ENCODE measurements at places on chromosomes 6 and 20. TPM values are rescaled to one million over a fixed set of nuclear protein-coding genes. Genes with fewer than 3 reads are reported as not detected.
A peak's percentile ranks its signal among the peaks of the same experiment; 100 is the strongest.

GSTA5 gene
- not detected for polyA plus RNA-seq

C20orf144 gene
- polyA plus RNA-seq: 0.25 TPM

WFDC13 gene
- 0.07 TPM for polyA plus RNA-seq

CRISP3 gene
- 0.17 TPM for polyA plus RNA-seq

OR12D2 gene
- not detected for polyA plus RNA-seq

PRSS35 gene
- polyA plus RNA-seq: 38.7 TPM

ACOT13 gene
- 30.8 TPM for polyA plus RNA-seq

SCGN gene
- polyA plus RNA-seq: 0.34 TPM

DNA sequence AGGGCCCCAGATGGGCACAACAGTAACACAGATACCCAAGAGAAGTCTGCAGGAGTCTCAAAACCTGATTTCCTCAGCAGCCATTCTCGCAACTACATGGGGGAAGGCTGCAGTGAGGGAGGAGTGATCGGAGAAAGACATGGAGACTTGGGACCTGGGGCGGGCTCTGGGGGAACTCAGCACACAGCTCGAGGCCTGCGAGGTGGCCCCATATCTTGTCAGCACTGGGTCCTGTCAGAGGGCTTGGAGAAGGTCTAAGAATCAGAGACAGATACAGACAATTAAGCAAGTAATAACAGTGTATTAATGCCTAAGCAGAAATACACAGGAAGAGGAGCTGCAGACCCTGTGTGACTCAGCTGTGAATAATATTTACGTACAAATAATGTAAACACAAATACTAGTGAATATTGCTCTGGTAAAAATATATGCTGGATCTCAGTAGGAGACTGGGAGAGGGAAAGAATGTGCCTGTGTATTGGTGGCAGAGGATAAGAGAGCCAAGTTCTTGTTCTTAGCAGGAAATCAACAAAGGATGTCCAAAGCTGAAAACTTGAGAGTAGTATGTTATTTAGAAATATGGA lies 336.2 kb downstream of the ZFAND3 start:
- DNase-seq: no peak

GRCh38 chr6:165804331-165805066 lies 141.5 kb upstream of the PDE10A start:
- no peak for DNase-seq

- no peak for DNase-seq
These were observed 73.6 kb upstream of the TCF21 start for GRCh38 chr6:133815313-133815712.

GRCh38 chr20:50678169-50678898 lies 13.0 kb downstream of the RIPOR3 start:
- no peak for DNase-seq

GRCh38 chr6:31622684-31623091 lies 2.2 kb downstream of the PRRC2A start:
- DNase-seq: no peak

GRCh38 chr6:53752440-53752839 lies 42.4 kb upstream of the LRRC1 start:
- no peak for DNase-seq

DNA sequence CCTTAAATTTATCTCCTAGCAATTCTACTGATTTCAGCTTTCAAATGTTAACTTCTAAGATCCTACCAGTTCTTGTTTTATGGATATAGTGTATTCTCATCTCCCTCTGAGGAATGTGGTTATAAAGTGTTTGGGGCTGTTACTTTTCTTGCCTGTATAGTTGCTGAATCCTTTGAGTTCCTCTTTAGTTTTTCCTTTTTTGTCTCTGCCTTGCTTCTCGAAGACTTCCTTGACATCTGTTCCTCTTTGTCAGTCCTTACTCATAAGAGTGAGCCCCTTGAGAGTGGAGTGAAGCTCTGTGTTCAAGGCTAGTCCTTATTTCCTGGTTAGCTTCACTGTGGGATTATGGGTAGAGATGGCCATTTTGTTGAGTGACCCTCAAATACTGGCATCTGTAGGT lies 84.6 kb downstream of the ELOVL4 start:
- no peak for DNase-seq

DNA sequence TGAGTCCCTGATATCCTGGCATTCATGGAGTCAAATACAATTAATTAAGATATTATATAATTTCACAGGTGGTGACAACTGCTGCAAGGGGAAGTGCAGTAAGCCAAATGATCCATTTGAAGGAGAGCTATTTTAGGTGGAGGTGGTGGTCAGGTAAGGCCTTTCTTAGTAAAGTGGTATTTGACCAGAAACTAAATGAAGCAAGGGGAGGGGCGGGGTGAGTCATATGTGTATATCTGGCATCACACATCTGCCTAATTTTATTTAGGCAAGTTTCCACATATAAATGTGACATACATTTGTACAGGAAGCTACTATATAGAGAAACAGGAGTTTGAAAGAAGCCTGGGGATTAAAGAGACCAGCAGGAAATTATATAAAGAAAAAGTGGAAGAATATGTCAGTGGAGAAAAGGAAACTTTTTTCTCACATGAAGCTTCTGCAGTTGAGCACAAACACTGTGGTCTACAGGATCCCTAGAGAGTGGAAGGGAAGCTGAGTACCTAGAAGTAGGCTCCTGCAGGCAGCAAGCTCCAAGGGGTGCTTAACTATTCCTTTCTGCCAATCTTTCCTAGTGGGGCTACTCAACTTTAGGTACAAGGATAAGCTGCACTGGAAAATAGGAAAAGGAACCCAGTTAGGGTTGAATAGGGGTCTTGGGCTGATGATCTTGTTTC lies 99.6 kb downstream of the OGFRL1 start:
- no peak for DNase-seq

DNA sequence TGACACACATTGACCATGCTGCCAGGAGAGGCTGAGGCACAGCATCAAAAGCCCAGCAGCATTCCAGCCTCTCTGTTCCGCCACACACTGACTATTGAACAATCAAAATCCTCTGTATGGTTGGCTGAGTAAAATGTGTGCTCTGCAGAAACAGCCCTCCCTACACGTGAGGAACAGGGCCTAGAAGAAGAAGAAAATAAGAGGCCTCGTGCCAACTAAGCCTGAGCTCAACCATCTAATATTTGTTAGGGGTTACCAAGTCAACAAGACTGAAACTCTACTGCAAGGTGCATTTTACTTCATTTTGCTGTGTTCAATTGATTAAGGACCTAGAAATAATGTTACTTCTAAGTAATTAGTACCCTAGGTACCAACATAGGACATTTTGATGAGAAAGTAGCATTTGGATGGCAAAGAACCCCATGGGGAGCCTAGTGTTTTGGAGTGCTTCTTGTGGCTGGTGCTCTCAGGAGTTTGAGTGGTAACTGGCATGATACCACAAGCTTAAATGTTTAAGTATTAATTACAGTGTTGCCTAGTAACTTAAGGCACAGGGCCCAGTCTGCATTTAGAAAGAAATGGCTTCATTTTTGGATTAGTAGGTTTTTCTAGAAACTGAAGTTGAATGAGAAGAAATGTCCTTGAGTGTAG lies 146.6 kb upstream of the PLN start:
- no peak for DNase-seq

DNA sequence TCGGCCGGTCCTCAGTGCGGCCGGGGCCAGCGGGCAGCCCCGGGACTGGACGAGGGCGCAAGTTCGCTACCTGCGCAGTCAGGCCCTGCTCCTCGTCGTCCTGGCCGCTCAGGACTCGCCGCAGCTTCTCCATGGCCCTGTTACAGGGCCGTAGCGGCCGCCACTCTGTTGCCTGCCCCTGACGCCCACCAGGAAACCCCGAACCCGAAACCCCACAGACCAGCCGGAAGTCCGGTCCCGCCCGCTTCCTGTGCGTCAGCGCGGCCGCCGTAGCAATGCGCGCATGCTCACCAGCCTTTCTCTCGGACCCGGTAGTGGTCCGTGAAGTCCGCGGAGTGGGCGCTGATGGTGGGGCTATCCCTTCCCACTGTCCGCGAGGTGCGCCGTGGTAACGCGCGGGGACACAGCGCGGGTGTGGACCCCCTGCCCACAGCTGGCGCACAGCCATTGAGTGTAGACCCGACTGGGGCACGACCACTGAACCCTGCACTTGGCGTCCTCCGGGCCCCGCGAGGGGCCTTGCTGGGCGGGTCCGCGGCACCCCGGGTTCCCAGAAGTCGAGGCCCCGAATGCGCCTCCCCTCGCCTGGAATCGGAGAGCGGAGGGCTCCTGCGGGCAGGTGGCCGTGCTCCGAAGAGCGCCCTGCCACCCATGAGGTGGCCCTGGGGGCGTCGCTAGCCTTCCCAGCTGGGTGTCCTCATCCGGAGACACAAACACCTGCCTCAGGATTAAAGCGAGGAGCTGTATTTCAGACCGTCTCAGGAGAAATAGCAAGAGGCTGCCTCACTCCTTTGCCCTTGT lies at the start of gene SFT2D1:
Gene SFT2D1 (minus strand): TSS at position 197 of the 801 bp plus-strand sequence. CDS start 64 bp downstream, at position 133.
- peak; percentile 76 for DNase-seq

DNA sequence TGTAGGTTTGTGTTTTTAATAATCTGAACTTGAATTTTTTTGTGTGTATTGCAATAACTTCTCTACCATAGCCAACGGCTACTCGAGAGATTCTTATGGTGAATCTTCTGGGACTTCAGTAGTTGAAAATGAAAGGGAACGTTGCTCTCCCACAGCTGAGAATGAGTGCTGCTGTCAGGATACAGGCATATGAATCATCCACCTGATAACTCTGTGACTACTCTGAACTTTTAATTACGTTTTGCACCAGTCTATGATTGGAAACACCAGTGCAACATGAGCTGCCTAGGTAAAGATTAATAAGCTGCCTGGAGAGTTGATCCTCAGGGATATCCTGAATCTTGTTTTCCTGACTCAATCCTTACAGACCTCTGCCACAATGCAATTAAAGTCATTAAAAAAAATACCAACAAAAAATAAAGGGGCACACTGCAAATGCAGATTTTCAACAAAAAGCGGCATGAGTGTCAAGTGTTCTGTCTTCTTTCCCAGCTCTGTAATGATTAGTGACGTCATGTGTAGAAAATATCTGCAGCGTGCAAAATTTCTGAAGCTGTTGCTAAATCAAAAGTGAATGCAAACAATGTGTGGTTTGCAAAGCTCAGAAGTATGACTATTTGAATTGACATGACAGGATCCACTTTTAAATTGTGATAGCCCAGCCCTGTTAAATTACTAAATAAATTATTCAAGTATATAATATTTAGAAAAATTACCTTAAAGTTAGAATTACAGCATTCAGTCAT lies 432.2 kb downstream of the HTR1B start:
- DNase-seq: no peak
